ENCODE measurements at places on chromosomes 2 and 18.

DNA sequence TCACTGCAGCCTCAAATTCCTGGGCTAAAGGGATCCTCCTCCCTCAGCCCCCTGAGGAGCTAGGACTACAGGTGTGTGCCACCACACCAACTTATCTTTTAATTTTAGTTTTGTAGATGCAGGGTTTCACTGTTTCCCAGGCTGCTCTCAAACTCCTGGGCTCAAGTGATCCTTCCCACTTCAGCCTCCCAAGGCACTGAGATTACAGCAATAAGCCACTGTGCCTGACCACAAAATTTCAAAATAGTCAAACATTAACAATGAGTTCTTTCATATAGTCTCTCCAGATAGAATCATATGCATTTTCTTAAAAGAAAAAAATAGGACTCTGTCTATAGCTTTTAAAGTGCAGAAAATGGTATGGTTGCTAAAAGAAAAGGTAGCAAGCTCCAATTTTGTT lies 24.9 kb upstream of the PID1 start:
- DNase-seq, result no peak

GRCh38 chr18:62610351-62610700 lies 87.5 kb downstream of the ZCCHC2 start:
- DNase-seq, result no peak

DNA sequence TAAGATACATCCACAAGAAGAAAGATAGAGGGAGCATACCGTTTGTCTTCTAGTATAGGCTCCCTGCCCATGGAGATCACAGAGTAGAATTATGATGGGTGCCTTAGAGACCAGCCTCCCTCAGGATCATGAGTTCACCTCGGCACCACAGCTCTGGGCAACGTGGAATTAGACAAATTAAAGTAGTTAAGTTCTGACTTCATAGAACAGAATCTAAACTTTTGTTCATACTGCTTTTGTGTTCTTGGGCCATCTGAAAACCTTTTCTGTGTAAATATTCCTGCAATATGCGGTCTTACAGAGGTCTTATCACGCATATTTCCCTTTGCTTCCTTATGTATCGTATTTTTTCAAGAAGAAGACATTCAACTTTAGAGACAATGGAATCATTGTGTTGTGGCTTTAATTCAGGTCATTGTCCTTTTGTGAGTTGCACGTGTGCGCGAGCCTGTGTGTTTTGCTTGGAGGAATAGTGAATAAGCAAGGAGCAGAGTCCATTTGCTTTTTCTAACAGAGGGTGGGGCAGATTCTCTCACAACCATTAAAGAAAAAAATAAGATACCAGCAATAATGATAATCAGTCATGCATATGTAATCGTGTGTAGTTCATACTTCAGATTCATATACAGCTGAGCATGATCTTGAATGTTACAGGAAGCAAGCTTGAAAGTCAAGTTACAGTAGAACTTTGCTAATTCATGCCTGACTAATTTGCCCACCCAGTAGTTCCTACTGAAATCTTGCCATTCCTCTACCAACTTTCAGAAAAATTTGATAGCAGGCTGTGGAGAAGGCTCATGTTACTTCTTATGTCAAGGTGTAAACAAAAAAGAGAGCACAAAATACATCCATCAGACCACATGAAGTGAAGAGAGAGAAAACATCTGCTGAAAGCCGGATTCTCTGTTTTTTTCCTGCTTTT lies 243.6 kb downstream of the NEDD4L start:
- DNase-seq, result no peak

DNA sequence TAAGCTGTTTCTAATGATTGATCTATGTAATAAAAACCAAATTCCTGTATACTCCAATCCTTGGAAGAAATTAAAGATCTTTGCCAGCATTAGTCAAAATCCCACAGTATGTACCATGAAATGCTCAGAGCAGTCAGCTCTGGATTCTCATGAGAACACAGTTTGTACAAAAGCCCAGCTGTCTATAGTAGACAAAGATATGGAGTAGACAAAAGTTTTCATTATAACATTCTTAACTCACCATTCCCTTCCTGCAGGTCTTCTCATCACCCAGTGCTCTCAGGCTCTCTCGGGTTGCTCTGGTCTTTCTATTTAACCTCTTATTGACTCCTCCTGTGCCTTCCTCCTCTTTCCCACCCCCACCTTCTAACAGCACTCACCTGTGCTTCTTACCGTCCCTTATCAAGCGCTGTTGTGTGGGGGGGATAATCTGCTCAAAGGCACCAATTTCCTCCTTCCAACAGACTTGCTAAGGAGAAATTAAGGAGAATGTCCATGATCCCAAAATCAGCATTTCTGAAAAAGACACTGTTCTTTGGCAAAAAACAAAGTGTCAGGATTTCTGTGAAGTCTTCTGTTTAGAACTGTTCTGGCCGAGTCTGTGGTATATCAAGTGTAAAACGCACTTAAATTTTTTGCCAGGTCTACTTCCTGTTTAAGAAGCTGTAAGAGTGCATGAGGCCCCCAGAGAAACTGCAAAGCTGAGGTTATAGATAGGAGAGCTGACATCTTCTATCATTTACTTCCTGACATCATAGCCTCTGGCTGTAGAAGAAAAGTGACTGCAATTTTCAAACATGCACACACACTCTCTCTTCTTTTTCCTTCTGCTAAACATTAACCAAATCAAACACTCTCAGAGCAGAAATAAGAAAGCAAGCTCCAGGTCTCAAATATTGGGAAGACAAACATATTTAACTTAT lies 144.1 kb downstream of the EVA1A start:
- peak; percentile 21 for DNase-seq

DNA sequence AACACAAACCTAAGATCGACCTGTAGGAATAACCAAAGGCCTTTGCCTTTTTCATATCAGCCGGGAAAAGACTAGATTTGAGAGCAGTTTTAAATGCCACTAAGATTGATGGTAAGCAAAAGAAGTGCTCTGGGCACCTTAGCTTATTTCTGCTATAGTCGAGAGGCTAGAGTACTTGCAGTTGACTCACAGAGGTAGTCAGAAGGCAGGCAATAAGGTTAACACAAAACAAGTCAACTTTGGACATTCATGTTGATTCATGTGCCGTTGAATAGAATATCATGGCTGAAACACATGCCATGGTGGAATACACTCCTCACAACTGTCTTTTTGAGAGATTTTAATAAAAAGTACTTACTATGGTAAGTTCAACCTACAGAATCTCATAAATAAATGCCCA lies 507.6 kb downstream of the ZEB2 start:
- DNase-seq, result no peak

DNA sequence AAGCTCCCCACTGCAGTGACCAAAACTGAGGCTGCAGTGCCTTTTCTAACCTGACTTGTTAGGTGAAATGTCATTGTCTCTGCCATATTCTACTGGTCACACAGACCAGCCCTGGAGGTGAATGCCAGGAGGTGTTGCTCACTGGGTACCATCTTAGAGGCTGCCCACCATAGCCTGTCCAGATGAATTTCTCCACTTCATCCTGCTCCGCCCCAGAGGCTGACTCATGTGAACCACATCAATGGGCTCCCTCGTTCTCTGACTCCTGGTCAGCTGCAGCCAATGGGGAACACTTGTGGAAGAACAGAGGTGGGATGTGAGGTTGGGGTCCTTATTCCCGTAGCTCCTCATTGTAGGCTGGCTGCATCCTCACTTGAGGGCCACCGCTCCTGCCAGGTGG lies 3.4 kb upstream of the NARS1 start:
- no peak for DNase-seq

DNA sequence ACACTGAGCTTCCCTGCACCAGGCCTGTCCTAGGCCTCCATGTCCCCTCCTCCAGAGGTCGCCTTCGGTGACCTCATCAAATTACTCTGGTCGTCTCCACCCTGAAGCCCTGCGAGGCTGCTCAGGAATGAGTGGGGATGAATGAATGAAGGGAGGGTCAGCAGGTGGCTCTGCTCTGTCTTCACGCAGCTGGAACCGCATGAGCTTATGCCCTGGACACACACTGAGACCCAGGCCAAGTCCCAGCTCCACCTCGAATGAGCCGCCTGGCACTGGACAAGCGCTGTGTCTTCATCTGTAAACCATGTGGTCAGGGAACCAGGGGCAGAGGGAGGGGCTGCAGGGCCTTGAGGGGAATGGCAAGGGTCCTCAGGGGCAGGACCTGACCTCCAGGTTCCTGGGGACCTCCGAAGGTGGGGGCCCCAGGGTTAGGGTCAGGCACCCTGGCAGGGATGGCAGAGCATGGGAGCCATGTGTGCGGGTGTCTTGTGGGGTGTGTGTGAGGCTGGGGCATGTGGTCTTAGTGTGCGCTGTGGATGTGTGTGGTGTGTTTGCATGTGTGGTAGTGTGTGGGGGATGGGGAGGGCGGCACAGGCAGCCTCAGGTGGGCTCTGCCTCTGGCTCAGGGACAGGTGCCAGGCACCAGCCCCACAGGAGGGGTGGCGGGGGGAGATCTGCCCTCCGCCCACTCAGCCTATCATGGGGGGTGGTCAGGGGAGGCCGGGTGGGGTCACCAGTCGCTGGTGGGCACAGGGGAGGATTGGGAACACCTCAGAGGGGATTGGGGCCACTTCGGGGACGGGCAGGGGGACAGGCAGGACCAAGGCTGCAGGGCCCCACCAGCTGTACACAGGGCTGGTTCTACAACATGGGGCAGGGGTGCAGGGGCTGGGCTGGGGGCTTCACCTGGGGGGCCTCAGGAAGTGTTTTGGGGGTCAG lies 13.9 kb downstream of the ODC1 start:
- DNase-seq, result no peak

- DNase-seq, result no peak
Measured at GRCh38 chr2:67581751-67582150, 184.6 kb downstream of the ETAA1 start.

GRCh38 chr18:58005011-58005410 lies 39.0 kb upstream of the NEDD4L start:
- DNase-seq, result no peak

DNA sequence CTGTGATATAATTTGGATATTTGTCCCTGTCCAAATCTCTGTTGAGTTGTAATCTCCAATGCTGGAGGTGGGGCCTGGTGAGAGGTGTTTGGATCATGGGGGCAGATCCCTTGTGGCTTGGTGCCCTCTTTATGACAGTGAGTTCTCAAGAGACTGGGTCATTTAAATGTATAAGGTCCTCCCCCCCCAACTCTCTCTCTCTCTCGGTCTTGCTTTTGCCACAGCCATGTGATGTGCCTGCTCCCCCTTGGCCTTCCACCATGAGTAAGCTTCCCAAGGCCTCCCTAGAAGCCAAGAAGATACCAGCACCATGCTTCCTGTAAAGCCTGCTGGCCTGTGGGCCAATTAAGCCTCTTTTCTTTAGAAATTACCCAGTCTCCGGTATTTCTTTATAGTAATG lies 58.6 kb downstream of the FN1 start:
- no peak for DNase-seq

- DNase-seq, result no peak
Measured at GRCh38 chr2:119732601-119733164, 27.0 kb upstream of the PTPN4 start.

DNA sequence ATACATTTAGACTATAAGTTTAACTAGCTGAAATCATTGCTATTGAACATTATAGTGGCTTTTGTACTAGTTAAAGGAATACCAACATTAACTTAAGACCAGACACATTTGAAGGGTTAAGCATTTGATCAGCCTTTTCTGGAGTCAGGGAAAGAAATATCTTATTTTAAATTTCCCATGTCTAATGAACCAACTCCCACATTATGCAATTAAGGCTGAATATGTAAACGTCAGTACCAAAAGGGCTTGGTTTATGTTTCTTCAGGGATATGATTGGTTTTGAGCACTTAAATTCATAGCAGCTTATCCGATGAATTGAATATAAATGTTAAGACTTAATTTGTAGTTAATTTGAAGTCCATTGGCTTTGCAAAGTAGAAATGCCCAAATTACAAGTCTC lies 344.5 kb downstream of the KIAA1328 start:
- DNase-seq, result no peak
